ENCODE measurements at places on chromosomes 2 and 18.

- no peak for DNase-seq
Measured at GRCh38 chr2:112813280-112813966, 23.2 kb downstream of the IL1B start.

DNA sequence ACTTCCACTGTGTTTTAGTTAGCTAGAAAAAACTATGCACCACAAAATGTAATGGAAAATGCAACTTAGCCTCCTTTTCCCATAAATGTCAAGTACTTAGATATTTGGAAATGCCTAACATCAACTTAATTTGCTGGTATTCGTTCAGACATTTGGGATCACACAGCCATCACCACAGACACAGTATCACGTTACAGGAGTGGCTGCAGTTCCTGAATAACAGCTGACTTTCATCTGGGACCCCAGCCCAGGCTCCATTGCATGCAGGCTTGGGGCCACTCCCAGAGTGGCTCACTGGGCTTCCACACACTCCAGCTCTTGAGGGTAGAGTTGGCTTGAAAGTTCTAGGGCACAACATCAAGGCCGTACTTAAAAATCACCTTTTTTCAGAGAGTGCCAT lies 9.3 kb downstream of the TMEM182 start:
- DNase-seq: no peak

DNA sequence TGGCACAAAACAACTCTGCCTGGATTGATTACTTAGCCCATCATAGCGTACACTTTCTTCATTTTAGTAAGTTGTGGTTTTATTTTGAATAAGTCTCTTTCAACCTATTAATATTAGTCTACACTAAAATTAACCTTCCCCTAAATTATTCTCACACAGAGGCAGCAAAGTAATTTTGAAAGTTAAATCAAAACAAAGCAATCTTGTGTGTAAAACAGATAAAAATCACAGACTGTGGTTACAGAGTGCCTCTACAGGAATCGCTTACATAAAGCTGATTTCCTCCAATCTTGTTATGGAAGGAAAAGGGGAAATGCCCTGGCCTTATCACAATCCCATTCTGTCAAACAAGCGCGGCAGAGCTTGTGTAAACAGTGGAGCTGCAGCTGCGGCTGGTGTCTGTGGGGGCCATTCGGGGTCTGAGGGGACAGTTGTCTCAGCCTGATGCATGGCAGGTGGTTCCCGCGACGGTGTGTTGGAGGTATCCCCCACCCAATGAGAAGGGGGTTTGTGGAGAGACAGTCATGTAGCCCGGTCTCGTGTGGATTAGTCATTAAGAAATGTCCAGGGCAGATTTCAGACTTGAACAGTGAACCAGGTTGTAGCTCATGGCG lies 42.1 kb downstream of the BCL2L11 start:
- no peak for DNase-seq

GRCh38 chr2:88735133-88735532 lies 43.7 kb downstream of the RPIA start:
- DNase-seq: no peak

- DNase-seq: no peak
Measured at GRCh38 chr2:110873056-110873502, 140.7 kb downstream of the ACOXL start.

DNA sequence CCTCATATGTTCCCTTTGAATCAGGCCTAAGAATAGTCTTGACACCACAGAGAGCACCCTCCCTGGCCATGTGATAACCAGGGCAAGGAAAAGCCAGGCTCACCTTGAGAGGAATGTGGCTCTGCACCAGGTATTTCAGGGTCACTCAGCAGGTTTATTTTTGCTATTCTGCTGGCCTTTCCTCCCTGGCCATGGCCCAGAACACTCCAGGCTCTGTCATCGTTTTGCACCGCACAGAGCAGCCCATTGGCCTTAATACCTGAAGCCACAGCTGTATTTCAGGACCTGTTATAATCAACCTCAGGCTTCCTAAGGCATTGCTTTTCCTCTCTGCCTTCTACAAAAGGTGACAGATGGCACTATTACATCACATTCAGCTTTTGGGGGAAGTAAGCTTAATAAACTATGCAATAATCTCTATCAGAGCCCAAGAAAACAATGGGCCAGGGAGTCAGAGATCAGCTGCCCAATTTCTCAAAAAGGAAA lies 668.3 kb downstream of the IRS1 start:
- peak; percentile 55 for DNase-seq

DNA sequence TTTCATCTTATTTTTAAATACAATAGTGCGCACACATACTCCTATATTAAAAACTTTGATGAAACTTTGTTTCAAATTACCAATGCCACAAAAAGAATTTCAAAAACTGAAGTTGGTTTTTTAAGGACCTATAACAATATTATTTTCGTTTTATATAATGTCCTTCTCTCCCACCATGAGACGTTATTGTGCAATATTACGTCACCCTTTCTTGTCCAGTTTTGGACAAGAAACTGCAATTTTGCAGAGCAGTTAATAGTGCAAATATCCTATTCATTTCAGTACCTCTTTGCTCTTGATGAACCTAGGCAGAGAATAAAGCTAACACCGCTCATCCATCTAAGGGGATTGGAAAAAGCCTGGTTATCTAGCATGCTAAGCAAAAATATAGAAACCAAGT lies 9.7 kb upstream of the ZNF516 start:
- DNase-seq: no peak

GRCh38 chr2:142944264-142944663 lies 66.8 kb downstream of the KYNU start:
- DNase-seq: no peak

DNA sequence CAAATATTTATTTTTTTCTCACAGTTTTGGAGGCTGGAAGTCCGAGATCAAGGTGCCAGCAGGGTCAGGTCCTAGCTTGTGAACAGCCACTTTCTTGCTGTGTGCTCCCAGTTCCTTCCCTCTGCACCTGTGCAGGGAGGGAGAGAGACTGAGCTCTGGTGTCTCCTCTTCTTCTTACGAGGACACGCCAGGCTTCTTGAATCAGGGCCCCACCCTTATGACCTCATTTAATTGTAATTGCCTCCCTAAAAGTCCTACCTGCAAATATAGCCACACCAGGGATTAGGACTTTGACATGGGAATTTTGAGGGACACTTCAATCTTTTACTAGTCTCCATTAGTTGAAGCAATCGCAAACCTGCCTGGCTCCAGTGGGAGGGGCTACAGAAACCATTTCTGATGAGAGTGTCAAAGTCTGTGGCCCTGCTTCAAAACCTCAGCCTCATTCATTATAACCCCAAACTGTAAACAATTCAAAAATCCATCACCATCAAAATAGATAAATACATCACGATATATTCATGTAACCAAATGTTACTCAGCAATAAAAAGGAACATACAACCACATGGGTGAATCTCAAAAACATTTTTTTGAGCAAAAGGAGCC lies 18.2 kb upstream of the SEH1L start:
- DNase-seq: no peak

DNA sequence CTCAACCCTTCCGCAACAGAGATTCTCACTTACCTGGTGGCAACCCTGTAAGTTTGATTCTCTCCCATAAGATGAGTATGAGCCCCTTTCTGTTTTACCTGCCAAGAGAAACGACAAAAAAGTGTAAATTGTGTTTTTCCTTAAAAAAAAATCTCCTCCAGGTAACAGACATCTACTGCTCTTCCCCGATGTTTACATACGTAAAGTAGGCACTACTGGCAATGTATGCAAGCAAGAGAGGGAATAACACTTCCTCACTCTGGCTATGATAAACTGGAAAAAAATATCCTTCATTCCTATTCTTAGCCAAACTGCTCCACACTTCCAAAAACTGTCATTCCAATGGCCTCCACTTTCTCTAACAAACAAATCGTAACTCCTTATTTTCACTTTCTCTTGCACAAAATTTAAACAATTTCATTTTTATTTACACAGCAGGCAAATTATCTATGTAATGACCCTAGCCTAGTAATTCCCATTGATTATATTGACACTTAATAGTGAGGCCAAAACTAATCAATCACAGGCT lies 184.5 kb downstream of the TCF4 start:
- no peak for DNase-seq

- DNase-seq: no peak
Measured at GRCh38 chr2:71780162-71780561, 326.8 kb downstream of the DYSF start.

DNA sequence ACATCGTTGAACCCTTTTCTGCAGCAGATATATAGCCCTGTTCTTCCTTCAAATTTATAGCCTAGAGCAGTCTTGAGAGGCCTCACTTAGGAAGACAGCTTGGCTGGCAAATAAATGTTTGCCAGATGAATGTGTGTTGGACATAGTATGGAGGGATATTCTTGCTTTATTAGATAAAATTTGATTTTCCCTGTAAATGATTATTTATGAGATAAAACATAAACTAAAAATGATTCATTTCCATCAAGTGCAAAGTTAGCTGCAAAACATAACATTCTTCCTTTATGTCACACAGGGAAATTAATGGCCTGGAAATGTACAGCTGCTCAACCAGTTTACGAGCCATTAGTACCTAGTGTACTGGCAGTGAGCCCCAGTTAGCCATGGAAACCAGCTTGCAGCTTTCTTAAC lies 82.5 kb downstream of the LIMS1 start:
- no peak for DNase-seq

- no peak for DNase-seq
Measured at GRCh38 chr2:58237741-58238140, 3.4 kb downstream of the FANCL start.

- no peak for DNase-seq
Measured at GRCh38 chr2:217641960-217642359, 360.8 kb downstream of the TNS1 start.

GRCh38 chr2:218635719-218636118 lies 23.7 kb downstream of the ZNF142 start:
- no peak for DNase-seq

GRCh38 chr2:215498431-215498830 lies 62.6 kb upstream of the FN1 start:
- no peak for DNase-seq

- DNase-seq: no peak
Measured at GRCh38 chr2:168757223-168757622, 45.2 kb upstream of the NOSTRIN start.

DNA sequence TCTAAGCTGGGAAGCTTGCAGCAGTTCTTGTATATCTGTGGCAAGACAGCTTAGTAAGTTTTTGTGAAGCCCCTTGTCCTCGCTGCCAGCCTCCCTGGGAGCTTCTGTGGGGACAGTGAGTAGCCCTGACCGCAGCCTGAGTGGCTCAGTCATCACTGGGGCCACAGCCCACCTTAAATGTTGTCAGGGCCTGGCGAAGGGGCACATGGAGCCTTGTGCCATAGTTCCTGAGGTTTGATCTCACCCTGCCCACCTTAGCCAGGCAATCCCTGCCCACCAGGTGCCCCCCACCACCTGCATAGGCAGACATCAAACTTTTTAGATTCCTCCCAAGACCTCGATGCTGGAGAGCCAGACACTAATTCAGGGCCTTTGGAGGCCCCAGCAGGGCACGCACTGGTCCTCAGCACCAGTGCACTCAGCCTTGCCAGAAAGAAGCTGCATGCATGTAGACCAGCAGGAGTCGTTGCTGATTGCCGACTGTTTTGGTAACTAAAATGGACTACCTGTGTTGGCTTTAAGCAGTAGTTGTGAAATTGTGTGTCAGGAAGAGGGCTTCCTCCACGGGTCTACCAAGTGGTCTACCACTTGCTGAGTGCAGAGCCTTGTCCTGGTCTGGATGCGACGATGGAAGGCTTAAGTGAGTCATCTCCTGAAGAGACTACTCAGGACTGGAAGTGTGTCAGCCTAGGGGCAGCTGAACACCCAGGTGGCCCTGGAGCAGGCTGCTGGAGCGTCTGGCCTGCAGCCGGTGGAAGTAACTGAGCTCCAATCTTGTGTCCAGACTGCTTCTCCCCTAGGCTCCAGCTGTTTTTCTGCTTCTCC lies 233.1 kb downstream of the SEPTIN10 start:
- DNase-seq: no peak

GRCh38 chr2:176102309-176102866 lies 2.8 kb downstream of the HOXD12 start:
- no peak for DNase-seq

- DNase-seq: no peak
Measured at GRCh38 chr2:72951303-72952095, 34.2 kb downstream of the EMX1 start.
